ENCODE measurements at places on chromosomes 16 and 17. TPM values are rescaled to one million over a fixed set of nuclear protein-coding genes. Genes with fewer than 3 reads are reported as not detected.

DNA sequence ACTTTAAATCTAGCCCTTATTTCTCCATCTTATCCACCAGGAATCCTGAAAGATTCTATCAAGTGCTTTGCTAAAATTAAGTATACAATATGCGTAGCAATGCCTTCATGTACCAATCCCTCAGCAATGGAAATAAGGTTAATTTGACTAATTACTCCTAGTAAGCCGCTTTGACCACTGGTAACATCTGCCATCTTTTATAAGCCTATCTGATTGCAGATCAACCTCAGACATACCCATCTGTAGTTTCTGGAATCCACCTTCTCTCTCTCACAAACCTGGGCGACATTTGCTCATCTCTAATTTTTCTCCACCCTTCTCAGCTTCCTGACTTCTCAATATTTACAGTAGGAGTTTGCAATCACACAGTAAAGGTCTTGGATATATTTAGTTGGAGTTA, 138.8 kb upstream of the CRHR1 start:
- no peaks in the 10 kb centered on the region for H3K36me3 ChIP-seq
- peaks cover 9% of the 10 kb centered on the region for H3K4me1 ChIP-seq
- H3K27ac ChIP-seq = no peak overlapping the region
- DNase-seq = no peak
- H3K27me3 ChIP-seq = no peaks in the 10 kb centered on the region
- H3K4me3 ChIP-seq = no peak overlapping the region

GRCh38 chr17:351875-352420, 659 bp downstream of the RPH3AL start:
- no peak overlapping the region for H3K27ac ChIP-seq
- H3K27me3 ChIP-seq = no peaks in the 10 kb centered on the region
- no peaks in the 10 kb centered on the region for H3K36me3 ChIP-seq
- DNase-seq = no peak

The PRAC1 gene
- total RNA-seq = not detected

GRCh38 chr16:4094127-4094773, 22.0 kb downstream of the ADCY9 start:
- peaks cover 13% of the 10 kb centered on the region for H3K4me1 ChIP-seq
- H3K36me3 ChIP-seq = no peaks in the 10 kb centered on the region
- DNase-seq = no peak
- no peak overlapping the region for H3K4me3 ChIP-seq
- H3K27me3 ChIP-seq = no peaks in the 10 kb centered on the region

The PPY gene
- not detected for total RNA-seq

DNA sequence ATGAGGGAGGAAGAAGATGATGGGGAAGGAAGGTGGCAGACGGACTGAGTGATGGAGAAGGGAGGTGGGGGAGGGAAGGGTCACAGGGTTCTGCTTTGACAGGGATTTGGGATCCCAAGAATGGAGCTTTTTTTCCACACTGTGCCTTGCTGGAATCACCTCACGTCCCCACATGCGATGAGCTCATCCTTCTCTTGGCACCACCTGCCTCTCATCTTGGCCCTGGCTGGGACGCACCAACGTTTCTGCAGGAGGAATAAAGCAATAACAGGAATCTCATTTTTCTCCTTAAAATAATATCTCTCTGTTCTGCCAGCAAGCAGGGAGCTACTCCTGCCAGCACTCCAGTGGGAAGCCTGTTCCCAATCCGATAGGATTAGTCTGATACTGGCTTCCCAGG, 47.8 kb downstream of the MEOX1 start:
- H3K36me3 ChIP-seq = no peaks in the 10 kb centered on the region
- H3K4me3 ChIP-seq = no peak overlapping the region
- no peaks in the 10 kb centered on the region for H3K27me3 ChIP-seq
- H3K27ac ChIP-seq = no peak overlapping the region

DNA sequence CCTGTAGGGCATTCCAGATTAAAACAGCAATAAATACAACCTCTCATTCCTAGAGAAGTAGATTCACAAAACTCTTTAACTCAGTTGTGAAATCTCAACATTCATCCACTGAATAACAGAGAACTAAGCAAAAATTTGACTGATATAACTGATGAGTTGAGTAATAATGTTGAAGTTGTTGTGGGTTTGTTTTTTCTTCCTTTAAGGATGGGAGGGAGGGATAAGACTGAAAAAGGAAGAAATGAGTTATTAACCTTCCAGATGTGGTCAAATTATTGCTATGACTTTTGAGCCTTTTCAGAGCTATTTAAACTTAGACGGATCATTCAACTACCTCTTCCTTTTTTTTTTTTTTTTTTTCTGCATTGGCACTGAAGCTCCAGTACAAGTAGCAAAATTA, 38.6 kb downstream of the SKAP1 start:
- H3K27ac ChIP-seq = no peak overlapping the region
- DNase-seq = no peak
- no peak overlapping the region for H3K4me3 ChIP-seq

The ZACN gene
- total RNA-seq = 0.50 TPM

DNA sequence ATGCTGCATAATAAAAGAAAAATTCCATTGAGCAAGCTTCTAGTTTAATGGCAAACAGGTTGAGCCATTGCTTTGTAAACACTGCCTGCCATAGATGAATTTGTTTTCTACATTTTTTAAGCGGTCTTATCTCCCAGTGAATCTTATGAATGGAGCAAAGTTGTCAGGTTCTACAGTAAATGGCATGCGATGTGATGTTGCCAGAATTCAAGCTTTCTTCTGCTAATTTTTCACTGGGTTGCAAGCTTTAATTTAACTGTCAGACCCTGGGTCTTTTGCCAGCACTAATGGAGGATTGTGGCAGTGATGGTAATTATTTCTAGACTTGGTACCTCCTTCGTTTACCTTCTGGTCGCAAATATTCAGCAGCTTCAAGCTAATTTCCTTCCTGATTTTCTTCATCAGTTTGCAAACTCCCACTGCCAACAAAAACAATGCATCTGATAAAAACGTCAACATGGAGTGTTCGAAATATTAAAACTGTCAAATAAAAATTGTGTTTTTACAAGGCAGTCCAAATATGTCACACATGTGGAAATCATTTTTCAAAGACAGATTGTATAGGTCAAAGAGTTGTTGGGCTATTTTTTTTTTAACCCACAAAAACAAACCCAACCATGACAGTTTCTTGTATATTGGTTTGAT, 274.2 kb upstream of the ERCC4 start:
- no peaks in the 10 kb centered on the region for H3K4me1 ChIP-seq
- no peaks in the 10 kb centered on the region for H3K27me3 ChIP-seq
- no peak overlapping the region for H3K27ac ChIP-seq
- H3K36me3 ChIP-seq = no peaks in the 10 kb centered on the region

DNA sequence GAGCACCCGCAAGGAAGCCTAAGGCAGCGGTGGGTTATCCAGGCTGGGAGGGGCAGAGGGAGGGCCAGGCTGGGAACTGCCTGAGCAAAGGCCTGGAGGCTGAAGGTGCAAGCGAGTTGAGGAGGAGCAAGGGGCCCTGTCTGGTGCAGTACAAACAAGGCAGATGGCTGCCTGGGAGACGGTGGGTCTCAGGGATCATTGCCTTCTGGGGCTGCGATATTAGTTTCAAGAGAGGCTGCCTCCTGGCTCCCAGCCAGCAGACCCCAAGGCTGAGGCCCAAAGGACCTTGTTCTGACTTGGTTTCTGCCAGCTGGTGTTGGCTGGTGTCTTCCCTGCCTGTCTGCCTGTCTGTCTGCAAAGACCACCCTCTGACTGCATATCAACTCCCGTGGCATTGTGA, 154.0 kb downstream of the IRF8 start:
- H3K27ac ChIP-seq = no peak overlapping the region
- H3K36me3 ChIP-seq = no peaks in the 10 kb centered on the region
- H3K4me3 ChIP-seq = no peak overlapping the region
- no peak for DNase-seq
- no peaks in the 10 kb centered on the region for H3K4me1 ChIP-seq

- H3K4me1 ChIP-seq = peaks cover 46% of the 10 kb centered on the region
- DNase-seq = peak; percentile 48
- no peaks in the 10 kb centered on the region for H3K27me3 ChIP-seq
- no peak overlapping the region for H3K4me3 ChIP-seq
- H3K27ac ChIP-seq = peak overlapping the region; percentile 20
- H3K36me3 ChIP-seq = peaks cover 37% of the 10 kb centered on the region
These were observed 5.8 kb downstream of the TRIM25 start for GRCh38 chr17:56908001-56908542.
